Lower lobe of right lung (tissue), 2 donors: ENCODE measurements at places on chromosomes 7 and 10. TPM values are rescaled to one million over a fixed set of nuclear protein-coding genes. Genes with fewer than 3 reads are reported as not detected.

DNA sequence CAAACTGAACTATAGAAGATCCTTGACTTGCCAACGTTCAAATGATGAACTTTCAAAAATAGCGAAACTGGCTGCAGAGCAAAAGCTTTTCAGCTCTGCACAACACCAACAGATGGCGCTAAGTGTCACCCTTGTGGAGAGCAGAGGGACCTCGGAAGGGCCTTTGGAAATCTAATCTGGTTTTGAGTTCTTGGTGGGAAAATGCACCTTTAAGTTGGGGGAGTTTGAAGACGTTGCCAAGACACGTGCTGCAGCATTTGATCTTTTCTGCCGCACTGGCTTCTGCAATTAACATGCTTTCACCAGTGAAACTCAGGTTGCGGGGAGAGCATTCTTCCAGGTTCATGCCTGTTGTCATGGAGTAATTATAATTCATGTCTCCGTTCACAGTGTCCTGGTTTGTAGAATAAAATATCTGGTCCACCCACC is 26.3 kb upstream of the WDR11 start:
- DNase-seq: no peak

- DNase-seq: peak; percentile 86
Observed at GRCh38 chr10:79266543-79267312, 80.5 kb upstream of the PPIF start.

RNF32 gene
- 3.0 TPM for total RNA-seq

DNA sequence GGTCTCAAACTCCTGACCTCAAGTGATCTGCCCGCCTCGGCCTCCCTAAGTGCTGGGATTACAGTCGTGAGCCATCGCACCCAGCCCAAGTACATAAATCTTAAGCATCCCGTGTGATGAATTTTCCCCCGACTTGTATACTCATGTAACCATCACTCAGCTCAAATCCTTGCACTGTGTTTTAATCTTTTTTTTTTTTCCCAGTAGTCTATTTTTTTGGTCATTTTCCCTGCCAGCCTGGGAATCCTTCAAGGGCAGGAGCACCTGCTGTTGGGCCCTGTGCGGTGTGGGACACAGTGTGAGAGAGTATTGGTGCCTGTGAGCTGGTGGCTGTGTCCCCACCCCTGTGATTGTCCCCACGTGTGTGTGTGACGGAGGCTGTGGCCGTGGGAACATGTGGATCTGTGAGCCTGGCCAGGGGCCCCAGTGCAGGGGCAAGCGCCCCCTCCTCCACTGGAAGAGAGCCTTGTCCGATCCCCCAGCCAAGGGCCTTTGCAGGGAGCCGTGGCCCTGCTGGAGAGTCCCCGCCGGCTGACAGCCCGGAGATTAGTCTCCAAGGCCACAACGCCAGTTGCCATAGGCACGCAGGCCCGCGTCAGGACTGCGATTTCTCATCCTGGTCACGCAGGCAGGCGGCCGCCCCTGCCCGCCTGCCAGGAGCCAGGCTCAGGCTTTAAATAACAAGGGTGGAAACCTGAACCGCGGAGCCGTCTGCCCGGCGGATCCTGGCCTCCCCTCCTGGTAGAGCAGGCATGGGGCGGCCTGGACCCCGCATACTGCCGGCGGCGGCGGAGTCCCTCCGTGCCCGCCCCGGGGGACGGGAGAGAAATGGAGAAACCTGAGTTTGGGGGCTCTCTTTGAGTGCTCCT is 26.5 kb downstream of the GTF2IRD1 start:
- peak; percentile 87 for DNase-seq

DNA sequence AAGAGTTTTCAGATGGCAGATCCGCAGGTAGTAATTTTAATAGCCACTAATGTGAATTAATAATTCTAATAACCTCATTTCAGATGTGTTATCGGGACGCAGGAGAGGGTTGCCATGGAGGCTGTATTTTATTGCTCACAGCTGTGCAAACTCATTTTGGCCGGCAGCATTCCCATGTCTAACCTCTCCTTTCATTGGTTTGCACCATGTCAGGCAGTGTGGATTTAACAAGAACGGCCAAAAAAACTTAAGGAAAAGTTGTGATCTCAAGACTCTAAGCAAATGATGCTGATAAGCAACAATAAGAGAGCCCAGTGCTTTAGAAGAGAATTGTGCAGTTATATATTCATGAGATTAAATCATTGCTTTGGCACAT is 88.7 kb upstream of the NRP1 start:
- DNase-seq: no peak

DNA sequence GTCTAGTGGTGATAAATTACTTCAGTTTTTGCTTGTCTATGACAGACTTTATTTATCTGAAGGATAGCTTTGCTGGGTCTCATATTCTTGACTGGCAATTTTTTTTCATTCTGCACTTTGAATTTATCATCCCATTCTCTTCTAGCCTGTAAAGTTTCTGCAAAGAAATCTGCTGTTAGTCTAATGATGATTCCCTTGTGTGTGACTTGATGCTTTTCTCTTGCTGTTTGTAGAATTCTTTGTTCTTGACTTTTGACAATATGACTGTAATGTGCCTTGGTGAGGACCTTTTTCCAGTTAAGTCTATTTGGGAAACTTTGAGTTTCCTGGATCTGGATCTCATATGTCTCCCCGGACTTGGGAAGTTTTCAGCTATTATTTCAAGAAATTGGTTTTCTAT is 59.3 kb upstream of the TMEM140 start:
- DNase-seq: no peak
